ENCODE measurements at places on chromosomes 5 and 9. TPM values are rescaled to one million over a fixed set of nuclear protein-coding genes. Genes with fewer than 3 reads are reported as not detected.

SV2C gene
- not detected for total RNA-seq

CDX1 gene
- not detected for total RNA-seq

HAPLN1 gene
- not detected for total RNA-seq

RNF180 gene
- not detected for total RNA-seq

CHSY3 gene
- 2.3 TPM for total RNA-seq

KDM3B gene
- total RNA-seq, result 87.1 TPM

C1QTNF3 gene
- total RNA-seq, result 11.3 TPM

SVEP1 gene
- total RNA-seq, result not detected

LCN9 gene
- total RNA-seq, result not detected

C9orf43 gene
- 0.45 TPM for total RNA-seq

BAAT gene
- not detected for total RNA-seq

ABO gene
- total RNA-seq, result 0.56 TPM

SPINK13 gene
- total RNA-seq, result not detected

NR4A3 gene
- 43.4 TPM for total RNA-seq

IRX1 gene
- not detected for total RNA-seq

MATR3 gene
- 297 TPM for total RNA-seq

IFNA5 gene
- not detected for total RNA-seq

IL31RA gene
- total RNA-seq, result not detected

POLK gene
- total RNA-seq, result 21.5 TPM

CMBL gene
- total RNA-seq, result not detected

SLC6A7 gene
- not detected for total RNA-seq

CLIC3 gene
- total RNA-seq, result 144 TPM

GALNT10 gene
- total RNA-seq, result 77.0 TPM

GRIA1 gene
- total RNA-seq, result not detected

FBXO10 gene
- total RNA-seq, result 2.1 TPM

LCN12 gene
- 11.3 TPM for total RNA-seq

SPATA31A3 gene
- total RNA-seq, result not detected

IL5 gene
- not detected for total RNA-seq

GCNT4 gene
- 0.25 TPM for total RNA-seq

NSG2 gene
- total RNA-seq, result not detected

IFNK gene
- not detected for total RNA-seq

SPATA24 gene
- 2.9 TPM for total RNA-seq

DMRT3 gene
- total RNA-seq, result not detected

SLC46A2 gene
- 0.64 TPM for total RNA-seq

RAPGEF6 gene
- 30.1 TPM for total RNA-seq

ZDHHC11B gene
- 2.2 TPM for total RNA-seq

TRIM7 gene
- 1.2 TPM for total RNA-seq

LRRC70 gene
- 21.2 TPM for total RNA-seq

INSL4 gene
- total RNA-seq, result not detected

PTGS1 gene
- total RNA-seq, result 9.2 TPM

ECPAS gene
- total RNA-seq, result 58.0 TPM

TMEM8B gene
- 5.4 TPM for total RNA-seq

SHC3 gene
- total RNA-seq, result 0.02 TPM

SLC6A3 gene
- total RNA-seq, result not detected

C5orf46 gene
- not detected for total RNA-seq

FBXL7 gene
- total RNA-seq, result not detected

GABRA6 gene
- total RNA-seq, result not detected

SCGB3A2 gene
- total RNA-seq, result 1.2 TPM

AGPAT2 gene
- 10.3 TPM for total RNA-seq

KLF4 gene
- total RNA-seq, result 29.8 TPM

PAPPA gene
- not detected for total RNA-seq

ANKRD18A gene
- not detected for total RNA-seq
